OCI-LY7 (cell line): ENCODE measurements at places on chromosomes 16 and 17. TPM values are rescaled to one million over a fixed set of nuclear protein-coding genes. Genes with fewer than 3 reads are reported as not detected.

The HES7 gene
- total RNA-seq = 4.6 and 5.8 TPM in 2 replicates

The RGS11 gene
- total RNA-seq = not detected in 2 replicates

GRCh38 chr16:27492588-27492979 lies 57.1 kb downstream of the GTF3C1 start:
- DNase-seq = no peak

- no peak for DNase-seq
Observed at GRCh38 chr17:58728798-58729197, 26.9 kb upstream of the PPM1E start.

GRCh38 chr17:16537130-16537458 lies 31.9 kb downstream of the ZNF287 start:
- no peak for DNase-seq

- DNase-seq = no peak
Observed at GRCh38 chr16:75237398-75238131, 13.9 kb downstream of the BCAR1 start.

DNA sequence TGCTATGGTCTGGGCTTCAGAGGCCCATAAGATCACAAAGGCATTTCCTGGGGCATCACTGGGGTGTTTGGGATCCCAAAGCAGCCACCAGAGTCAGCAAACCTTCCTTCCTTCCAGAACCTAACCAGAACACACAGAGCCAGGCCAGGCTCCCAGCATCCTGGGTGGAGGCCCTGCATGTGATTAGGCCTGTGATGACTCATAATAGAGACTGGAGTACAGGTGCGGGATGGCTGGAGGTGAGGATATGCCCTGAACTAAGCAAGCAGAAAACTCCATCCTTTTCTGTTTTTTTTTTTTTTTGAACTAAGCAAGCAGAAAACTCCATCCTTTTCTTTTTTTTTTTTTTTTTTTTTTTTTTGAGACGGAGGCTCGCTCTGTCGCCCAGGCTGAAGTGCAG lies 17.7 kb upstream of the GFOD2 start:
- no peak for DNase-seq

- DNase-seq = no peak
Observed at GRCh38 chr17:73833775-73834488, 189.7 kb upstream of the SDK2 start.

GRCh38 chr16:14248791-14249190 lies 177.7 kb downstream of the MRTFB start:
- DNase-seq = no peak
